ENCODE measurements at places on chromosomes 12 and 14.

GRCh38 chr12:111228916-111229666 is 139.8 kb downstream of the PHETA1 start:
- DNase-seq: no peak

GRCh38 chr14:29459969-29460560 is 467.6 kb downstream of the PRKD1 start:
- DNase-seq: no peak

GRCh38 chr12:59115526-59115925 is 195.2 kb upstream of the LRIG3 start:
- no peak for DNase-seq

- peak; percentile 56 for DNase-seq
Measured at GRCh38 chr12:113912760-113913329, 53.3 kb downstream of the RBM19 start.

- no peak for DNase-seq
Measured at GRCh38 chr14:98984027-98984718, 287.8 kb downstream of the BCL11B start.

- DNase-seq: peak; percentile 13
Measured at GRCh38 chr12:130013771-130014484, 110.1 kb upstream of the TMEM132D start.

DNA sequence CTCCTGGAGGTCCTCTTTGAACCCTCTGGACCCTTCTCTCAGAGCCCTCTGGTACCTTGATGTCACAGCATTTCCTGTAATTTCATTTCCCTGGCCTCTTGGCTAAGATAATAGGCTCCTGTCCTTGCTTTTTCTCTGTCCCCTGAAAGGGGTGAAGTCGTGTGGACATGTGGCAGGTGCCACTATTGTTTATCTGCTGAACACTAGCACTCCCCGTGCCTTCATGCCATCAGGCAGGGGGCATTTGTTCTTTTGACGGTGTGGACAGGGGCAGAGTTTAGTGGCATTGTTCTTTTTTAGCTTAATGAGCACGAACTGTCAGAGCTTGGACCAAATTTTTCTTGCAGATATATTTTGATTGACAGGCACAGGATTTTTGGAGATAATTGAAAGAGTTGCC is 166.0 kb downstream of the RGS6 start:
- no peak for DNase-seq

- DNase-seq: no peak
Measured at GRCh38 chr12:12872139-12872933, 19.0 kb upstream of the GPRC5A start.

- no peak for DNase-seq
Measured at GRCh38 chr14:50364792-50365191, 31.9 kb downstream of the CDKL1 start.

DNA sequence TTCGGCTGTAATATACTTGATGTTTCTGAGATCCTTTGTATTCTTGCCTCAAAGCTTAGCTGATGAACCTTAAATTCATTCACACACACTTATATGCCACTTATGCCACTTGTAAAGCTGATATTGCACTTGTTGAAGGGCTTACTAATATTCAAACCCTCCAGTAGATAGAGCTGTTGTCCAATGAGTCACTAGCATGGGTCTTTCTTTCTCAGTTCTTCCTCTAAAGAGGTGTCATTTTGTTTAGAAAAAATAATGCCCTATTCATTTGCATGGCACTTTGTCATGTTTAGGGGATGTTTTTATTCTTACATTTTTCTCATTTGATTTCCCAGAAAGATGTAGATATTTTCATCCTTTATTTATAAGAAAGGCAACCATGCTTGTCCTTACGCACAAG is 56.4 kb downstream of the MON2 start:
- DNase-seq: no peak

DNA sequence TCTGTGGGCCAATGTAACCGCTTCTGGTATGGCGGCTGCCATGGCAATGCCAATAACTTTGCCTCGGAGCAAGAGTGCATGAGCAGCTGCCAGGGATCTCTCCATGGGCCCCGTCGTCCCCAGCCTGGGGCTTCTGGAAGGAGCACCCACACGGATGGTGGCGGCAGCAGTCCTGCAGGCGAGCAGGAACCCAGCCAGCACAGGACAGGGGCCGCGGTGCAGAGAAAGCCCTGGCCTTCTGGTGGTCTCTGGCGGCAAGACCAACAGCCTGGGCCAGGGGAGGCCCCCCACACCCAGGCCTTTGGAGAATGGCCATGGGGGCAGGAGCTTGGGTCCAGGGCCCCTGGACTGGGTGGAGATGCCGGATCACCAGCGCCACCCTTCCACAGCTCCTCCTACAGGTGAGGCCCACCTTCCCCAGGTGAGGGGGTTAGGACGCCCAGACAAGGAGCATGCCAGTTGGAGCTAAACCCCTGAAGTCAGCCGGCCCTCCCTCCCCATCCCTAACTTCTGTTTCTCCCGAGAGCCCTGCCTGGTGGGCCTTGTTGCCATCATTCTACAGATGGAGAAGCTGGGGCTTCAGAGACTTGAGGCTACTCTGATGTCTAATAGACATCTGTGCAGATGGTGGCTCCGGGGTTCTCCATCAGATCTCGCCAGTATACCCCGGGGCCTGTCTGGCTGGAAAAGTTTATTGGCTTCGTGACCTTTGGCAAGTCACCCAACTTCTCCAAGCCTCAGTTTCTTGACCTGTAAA is 25.3 kb downstream of the PAPLN start:
- DNase-seq: no peak

DNA sequence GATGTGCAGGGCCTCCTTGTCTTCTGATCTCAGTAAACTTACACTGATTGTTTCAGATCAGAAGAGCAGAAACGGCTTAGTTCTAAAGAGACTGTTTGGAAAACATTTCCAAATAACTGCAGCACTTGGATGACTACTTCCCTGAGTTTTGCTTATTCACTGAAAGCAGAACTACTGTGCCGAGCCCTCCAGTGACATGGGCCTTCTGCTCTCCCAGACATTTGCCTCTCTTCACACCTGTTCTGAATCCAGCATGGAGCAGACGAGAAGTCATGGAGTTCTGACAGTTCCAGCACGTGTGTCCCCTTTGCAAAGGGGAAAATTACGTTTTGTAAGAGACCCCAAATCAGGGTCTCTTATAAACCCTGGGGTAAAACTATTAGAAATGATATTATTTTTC is 31.4 kb downstream of the ETNK1 start:
- DNase-seq: no peak

DNA sequence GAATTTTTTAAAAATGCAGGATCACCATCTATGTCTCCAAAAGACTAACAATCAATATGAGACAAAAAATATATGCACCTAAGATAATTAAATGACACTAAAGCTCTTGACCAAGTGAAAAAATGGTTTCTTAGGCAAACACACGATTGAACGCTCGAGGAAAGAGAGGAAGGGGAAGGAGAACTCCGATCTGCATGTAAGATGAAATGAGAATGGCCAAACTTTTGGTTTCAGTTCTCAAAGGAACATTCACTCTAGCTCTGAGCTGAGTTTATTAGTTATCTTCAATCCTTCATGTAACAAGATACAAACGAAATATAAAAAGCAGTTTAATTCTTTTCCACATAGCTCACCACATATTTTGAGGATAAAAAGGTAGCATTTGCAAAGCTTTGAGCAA is 2.8 kb downstream of the DYRK4 start:
- no peak for DNase-seq

- DNase-seq: no peak
Measured at GRCh38 chr14:62118461-62118860, 356.2 kb downstream of the SNAPC1 start.

GRCh38 chr12:100185361-100185894 is 15.2 kb upstream of the ACTR6 start:
- no peak for DNase-seq

DNA sequence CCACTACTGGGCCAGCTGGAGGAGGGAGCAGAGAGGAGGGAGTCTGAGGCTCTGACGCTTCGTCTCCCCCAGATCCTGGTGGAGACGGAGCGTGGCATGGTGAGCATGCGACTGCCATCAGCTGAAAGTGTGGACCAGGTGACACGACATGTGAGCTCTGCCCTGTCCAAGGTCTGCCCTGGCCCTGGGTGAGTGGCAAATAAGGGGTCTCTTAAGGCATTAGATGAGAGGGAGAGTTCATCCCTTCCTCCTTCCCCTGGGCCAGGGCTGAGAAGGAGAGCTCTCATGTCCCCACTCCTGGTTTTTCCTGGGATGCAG is 2.5 kb downstream of the CARMIL3 start:
- DNase-seq: no peak

DNA sequence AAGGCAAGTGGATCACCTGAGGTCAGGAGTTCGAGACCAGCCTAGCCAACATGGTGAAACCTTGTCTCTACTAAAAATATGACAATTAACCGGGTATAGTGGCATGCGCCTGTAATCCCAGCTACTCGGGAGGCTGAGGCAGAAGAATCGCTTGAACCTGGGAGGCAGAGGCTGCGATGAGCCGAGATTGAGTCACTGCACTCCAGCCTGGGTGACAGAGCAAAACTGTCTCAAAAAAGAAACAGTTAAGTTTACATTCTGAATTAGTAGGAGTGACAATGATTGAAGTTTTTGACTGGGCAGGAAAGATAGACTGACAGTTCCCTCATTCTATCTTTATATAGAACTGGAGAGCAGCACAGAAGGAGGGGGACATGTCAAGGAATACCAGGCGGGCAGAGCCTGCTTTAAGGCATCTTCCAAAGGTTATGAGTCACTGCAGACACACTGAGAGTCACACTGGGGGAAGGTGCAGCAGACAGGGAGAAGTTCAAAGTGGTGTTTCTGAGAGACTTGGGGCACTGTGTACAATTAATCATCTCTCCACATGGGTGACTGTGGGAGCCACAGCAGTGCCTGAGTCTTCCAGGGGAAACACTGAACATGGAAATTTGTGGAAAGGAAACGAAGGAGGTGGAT is 42.8 kb upstream of the RNASE3 start:
- no peak for DNase-seq

DNA sequence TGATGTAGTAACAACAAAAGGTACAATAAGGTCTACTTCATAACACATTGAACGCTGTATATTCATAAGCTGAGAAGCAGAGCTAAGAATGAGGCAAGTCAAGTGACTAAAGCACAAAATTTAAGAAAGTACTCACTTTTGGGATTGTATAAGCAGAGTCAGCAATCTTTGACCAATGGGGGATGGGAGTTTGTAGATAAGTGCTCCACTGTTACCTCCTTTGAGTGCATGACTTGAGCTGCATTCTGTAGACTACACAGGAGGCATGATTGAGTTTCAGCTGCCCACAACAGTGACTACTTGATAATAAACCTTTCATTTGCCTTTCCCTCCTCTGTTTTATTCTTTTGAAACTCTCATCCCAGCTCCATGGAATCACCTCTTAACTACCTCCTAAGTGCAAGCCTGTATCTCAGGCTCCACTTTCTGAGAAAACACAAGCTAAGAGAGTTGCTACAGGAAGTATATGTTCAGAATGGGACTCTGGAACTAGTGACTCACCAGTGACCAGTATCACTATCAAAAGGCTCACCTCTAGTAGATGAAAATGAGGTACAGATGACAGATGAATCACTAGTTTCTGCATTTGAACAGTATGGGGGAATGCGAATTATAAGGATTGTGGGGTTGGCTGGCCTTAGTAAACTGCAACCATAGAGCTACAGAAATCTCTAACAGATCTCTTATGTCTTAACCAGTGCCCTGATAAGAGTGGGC is 49.2 kb downstream of the SLC35F4 start:
- no peak for DNase-seq

DNA sequence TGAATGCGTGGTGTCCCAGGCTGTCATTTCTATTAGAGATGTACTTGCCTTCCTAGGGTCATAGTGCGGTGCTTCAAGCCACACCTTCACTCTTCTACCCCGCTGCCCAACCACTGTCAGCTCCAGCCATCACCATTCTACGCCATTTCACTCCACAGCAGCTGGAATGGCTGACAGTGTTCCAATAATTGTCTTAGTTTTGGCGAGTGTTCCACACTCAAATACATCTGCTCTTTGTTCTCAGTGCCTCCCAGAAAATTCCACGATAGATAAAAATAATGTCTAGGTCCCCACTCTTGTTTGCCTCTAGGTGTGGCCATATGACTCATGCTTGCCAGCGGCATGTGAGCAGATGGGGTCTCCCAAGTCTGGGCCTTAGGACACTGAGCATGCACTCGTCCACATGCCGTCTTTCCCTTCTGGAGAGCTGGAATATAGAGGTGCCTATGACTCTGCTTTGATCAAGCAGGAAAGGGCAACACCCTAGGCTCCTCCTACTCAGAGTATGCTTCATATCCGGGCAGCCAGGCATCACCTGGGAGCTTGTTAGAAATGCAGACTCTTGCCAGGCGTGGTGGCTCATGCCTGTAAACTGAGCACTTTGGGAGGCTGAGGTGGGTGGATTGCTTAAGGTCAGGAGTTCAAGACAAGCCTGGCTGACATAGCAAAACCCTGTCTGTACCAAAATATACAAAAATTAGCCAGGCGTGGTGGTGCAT is 163.0 kb downstream of the BRMS1L start:
- DNase-seq: no peak

GRCh38 chr12:851913-852312 is 97.6 kb downstream of the RAD52 start:
- DNase-seq: no peak

DNA sequence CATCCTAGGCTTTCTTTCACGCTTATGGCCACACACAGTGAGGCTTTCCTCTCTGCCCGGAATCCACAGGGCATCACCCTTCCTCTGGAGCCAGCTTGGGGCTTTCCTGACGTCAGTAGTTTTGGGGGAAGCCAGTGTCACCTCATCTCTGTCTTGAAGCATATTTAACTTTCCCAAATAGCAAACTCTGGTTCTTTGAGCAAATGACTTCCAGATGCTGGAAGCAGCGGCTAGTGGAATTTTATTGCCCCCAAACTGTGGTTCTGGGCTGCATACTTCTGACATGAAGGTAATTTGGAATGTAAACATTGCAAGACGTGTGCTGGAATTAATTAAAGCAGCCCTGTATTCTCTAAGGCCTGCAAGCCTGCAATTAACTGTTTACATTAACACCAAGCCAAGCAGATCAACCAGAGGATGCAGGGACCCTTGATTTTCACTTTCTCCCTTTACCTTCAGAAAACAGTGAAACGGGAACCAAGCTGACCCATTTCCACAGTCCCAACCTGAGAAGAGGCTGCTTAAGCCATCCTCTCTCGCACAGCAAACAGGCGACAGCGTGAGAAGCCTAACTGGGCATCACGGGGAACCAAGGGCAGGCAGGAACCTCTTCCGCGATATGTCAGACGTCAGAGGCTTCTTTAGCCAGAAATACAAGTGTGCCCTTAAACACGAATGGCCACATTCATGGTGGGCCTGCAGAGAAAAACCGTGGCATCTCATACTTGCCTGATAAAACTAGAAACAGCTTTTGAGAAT is 258.4 kb downstream of the CACNA1C start:
- DNase-seq: no peak

DNA sequence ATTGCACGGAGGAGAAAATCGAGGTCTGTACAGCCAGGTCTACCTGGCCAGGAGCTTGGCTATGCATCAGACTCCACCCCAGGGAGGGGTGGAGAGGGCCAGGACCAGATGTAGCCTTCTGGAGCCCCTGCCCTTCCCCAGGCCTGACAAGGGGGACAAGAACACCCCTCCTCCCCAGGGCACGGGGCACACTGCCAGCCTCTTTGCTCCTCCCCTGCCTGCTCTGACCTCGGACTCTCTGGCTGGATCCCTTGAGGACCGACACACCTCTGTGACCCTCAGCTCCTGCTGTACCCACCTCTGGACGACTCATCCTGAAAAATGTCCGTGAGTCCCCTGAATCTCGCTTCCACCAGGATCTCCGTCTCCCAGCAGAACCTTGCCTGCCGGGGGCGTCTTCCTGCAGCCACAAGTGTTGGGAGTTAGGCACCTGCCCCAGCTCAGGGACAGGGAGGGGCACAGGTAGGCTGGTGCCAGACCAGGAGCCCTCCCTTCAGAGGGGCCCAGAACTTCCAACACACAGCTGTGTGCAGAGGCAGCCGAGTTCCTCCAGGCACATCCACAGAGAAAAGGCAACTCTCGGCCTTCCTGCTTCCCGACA is 21.8 kb downstream of the AHNAK2 start:
- DNase-seq: no peak

GRCh38 chr14:88411039-88411438 is 25.6 kb downstream of the SPATA7 start:
- no peak for DNase-seq
